ENCODE measurements at places on chromosomes 2 and 18.

DNA sequence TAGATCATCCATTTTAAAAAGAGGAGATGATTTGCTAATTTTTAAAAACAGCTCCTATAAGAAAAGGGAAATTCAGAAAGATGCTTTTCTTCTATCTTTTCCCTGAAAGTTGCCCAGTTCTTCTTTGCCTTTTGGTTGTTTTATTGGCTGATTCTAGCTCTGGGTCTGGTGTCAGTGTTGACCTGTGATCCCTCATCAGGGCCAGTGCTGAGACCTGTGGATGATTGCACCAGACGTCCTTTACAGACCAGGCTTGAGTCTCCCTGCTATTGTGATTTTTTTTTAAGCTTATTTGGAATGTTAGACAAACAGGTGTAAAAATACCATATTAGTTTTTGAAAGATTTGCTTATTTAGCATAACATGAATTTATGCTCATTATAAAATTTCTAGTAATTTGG lies 88.2 kb downstream of the ACSL3 start:
- H3K4me3 ChIP-seq = no peak overlapping the region
- H3K27ac ChIP-seq = no peak overlapping the region
- H3K36me3 ChIP-seq = no peaks in the 10 kb centered on the region
- H3K27me3 ChIP-seq = peaks cover 19% of the 10 kb centered on the region

GRCh38 chr18:74892066-74892627 lies 294.5 kb downstream of the ZNF407 start:
- no peaks in the 10 kb centered on the region for H3K27me3 ChIP-seq
- H3K4me1 ChIP-seq = peaks cover 3% of the 10 kb centered on the region
- no peak overlapping the region for H3K27ac ChIP-seq
- no peak overlapping the region for H3K4me3 ChIP-seq
- H3K36me3 ChIP-seq = no peaks in the 10 kb centered on the region

- no peaks in the 10 kb centered on the region for H3K4me1 ChIP-seq
- peaks cover 18% of the 10 kb centered on the region for H3K36me3 ChIP-seq
- DNase-seq = no peak
- peaks cover 3% of the 10 kb centered on the region for H3K27me3 ChIP-seq
- H3K27ac ChIP-seq = no peak overlapping the region
- H3K4me3 ChIP-seq = no peak overlapping the region
Observed at GRCh38 chr18:50961974-50962373, 5.9 kb upstream of the ELAC1 start.

- H3K4me3 ChIP-seq = no peak overlapping the region
- H3K36me3 ChIP-seq = no peaks in the 10 kb centered on the region
- H3K27me3 ChIP-seq = no peaks in the 10 kb centered on the region
- no peaks in the 10 kb centered on the region for H3K4me1 ChIP-seq
- no peak overlapping the region for H3K27ac ChIP-seq
Observed at GRCh38 chr2:63007813-63008458, 42.7 kb upstream of the OTX1 start.

DNA sequence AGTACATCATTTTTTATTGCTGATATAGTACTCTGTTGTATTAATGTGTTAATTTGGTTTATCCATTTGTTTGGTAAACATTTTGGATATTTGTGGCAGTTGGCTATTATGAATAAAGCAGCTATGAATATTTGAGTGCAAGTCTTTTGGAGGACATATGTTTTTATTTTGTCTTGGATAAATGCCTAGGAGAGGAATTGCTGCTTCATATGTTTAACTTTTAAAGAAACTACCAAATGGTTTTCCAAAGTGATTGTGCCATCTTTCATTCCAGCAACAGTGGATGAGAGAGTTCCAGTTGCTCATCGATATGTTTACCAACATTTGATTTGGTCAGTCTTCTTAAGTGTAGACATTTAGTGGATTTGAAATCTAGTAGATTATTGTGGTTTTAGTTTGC lies 51.8 kb downstream of the MERTK start:
- no peak overlapping the region for H3K4me3 ChIP-seq
- H3K27ac ChIP-seq = no peak overlapping the region
- peaks cover 34% of the 10 kb centered on the region for H3K27me3 ChIP-seq
- no peaks in the 10 kb centered on the region for H3K36me3 ChIP-seq
- H3K4me1 ChIP-seq = peaks cover 7% of the 10 kb centered on the region

DNA sequence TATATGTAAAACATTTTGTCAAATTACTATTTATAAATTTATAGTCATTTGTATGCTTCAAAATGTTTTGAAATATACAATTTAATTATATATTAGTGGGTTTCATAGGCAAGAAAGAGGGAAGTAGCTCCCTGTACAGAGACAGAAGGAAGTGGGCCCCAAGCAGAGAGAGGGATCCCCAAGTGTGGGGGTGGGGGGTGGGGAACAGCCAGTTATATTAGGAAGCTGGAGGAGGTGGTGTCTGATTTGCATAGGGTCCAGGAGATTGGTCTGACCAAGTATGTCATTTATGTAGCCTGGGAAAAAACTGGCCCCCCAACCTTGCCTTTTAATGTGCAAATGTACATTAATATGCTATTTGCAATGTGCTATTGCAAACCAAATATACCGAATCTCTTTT lies 76.5 kb upstream of the ZSWIM2 start:
- no peaks in the 10 kb centered on the region for H3K4me1 ChIP-seq
- H3K36me3 ChIP-seq = no peaks in the 10 kb centered on the region
- H3K4me3 ChIP-seq = no peak overlapping the region
- H3K27ac ChIP-seq = no peak overlapping the region
- no peaks in the 10 kb centered on the region for H3K27me3 ChIP-seq
